ENCODE measurements at places on chromosomes 2 and 18. TPM values are rescaled to one million over a fixed set of nuclear protein-coding genes. Genes with fewer than 3 reads are reported as not detected.

The PSMA8 gene
- not detected for total RNA-seq

The KLHL30 gene
- not detected for total RNA-seq

The LNPK gene
- total RNA-seq, result 56.6 TPM

The GRB14 gene
- not detected for total RNA-seq

The COLEC11 gene
- not detected for total RNA-seq

The NTSR2 gene
- total RNA-seq, result not detected

The GLS gene
- total RNA-seq, result 128 TPM

DNA sequence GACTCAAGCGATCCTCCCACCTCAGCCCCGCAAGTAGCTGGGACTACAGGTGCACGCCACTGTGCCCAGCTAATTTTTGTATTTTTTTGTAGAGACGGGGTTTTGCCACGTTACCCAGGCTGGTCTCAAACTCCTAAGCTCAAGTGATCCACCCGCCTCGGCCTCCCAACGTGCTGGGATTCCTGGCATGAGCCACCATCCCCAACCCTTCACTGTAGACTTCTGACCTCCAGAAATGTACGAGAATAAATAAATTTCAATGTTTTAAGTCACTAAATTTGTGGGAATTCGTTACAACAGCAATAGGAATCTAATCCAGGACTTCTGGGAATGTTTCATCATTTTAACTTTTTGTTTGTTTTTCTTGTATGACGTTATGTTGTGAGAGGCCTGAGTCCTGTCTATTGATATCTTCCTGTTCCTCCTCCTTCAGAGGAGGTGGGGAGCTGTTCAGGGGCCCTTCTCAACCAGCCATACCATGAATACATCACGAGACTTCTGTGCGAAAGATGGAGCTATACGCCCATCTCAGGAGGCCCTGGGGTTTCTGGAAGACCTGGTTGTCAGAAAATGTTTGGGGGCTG is 40.0 kb downstream of the TEX44 start:
- no peak for DNase-seq

DNA sequence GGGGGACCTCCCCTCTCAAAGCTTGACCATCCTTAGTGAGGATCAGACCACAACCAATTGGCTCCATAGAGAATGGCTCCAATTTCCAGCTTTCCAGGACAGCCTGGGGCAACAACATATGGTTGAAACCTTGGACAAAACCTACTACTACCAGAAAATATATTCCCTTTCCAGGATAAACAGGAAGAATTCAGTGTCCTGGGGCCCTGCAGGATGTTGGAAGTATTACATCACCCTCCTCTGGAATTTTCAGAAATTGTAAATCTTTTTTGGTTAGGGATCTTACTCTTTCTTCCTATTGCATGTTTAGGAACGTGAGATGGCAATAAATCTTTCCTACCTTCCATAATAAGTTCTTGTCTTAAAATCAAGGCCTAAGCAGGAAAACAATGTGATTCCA is 158.9 kb upstream of the MEIS1 start:
- DNase-seq, result no peak

- no peak for DNase-seq
Observed at GRCh38 chr2:241834527-241835210, 24.0 kb downstream of the PDCD1 start.

GRCh38 chr2:170433448-170433847 is 255.5 kb downstream of the MYO3B start:
- no peak for DNase-seq

DNA sequence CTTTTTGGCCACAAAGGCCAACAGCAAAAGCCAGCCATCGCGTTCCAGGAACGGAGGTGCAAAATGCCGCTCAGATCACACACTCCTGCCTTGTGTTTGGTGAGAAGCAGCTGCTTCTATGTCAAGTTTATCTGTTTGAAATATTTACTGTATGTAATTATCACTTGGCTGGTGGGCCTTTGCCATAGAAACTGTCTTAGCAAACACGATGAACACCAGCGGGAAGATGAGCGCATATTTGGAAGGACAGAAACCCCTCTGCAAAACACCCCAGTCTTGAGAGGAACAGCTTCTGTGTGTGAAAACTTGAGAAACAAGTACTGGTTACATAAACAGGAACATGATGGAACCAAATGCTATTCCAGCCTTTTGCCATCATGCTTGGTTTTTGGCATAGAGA is 59.7 kb downstream of the SCG2 start:
- DNase-seq, result no peak

- DNase-seq, result peak; percentile 12
Observed at GRCh38 chr2:216139884-216140283, 30.7 kb downstream of the XRCC5 start.

GRCh38 chr2:43024515-43025011 is 201.8 kb downstream of the ZFP36L2 start:
- peak; percentile 60 for DNase-seq

- no peak for DNase-seq
Observed at GRCh38 chr2:144796164-144796563, 276.2 kb upstream of the ZEB2 start.

- DNase-seq, result no peak
Observed at GRCh38 chr2:1910592-1911246, 166.4 kb upstream of the PXDN start.

DNA sequence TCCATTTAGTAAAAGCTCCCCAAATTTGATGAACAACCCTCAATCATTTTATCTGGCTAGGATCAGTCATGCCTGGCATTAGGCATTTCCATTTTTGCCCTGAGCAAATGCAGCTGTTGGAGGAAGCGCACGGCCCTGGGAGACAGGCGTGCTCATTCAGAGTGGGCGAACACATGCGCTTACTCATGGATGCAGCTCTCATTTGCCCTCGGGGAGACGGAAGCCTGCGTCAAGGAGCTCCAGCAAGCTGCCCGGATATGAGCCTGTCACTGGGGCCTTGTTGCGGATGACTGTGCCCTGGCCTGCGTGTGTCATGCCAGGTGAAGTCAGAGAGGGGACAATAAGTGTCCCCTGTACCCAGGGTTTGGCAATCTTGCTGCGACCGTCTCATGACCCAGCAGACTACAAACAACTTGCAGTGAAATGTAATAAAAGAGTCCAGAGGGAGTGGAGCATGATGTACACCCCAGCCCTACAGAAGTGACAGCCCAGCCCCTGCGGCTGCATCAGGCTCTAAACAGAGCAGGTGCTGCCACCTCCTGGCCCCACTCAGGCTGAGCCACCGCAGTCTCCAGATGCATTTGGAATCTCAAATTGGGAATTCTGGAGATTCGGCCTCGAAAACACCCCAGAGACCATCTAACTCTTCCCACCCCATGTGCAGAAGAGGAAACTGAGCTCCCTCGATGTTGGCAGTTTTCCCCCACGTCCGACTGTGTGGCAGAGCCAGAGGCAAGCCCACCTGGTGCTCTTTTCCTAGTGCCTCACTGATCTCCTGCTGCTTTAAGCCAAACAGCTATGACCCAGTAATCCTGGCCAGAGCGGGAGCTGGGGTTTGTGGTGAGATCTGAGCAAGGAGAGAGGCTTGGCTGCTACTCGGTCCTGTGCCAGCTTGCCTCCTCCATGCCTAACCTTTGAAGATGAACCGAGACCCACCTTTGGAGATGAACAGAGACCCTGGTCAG is 105.0 kb upstream of the ALK start:
- DNase-seq, result peak; percentile 100

GRCh38 chr2:46144133-46144800 is 152.9 kb upstream of the EPAS1 start:
- no peak for DNase-seq

DNA sequence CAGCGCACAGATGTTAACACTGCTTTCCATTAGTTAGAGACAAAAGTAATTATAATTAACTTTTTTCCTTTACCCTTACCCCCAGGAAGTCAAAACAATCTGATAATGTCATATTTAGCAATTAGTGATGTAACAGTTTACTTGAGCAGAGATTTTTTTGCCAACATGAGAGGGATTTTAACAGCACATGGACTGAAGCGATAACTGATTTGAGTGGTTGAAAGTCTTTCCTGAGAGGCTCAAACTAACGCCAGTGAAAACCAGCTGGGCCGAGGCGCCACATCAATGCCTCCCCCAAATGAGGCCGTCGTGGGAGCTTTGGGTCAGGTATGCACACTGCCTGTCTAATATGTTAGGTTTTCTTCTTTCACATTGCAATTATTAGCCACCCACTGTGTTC is 469.9 kb upstream of the SMIM21 start:
- DNase-seq, result no peak

- DNase-seq, result no peak
Observed at GRCh38 chr18:7447318-7448028, 119.6 kb upstream of the PTPRM start.

- DNase-seq, result no peak
Observed at GRCh38 chr2:210315015-210315788, at the start of gene MYL1. TSS of gene MYL1 (minus strand) at chr2:210315174. CDS start at chr2:210315042, 132 bp downstream.

DNA sequence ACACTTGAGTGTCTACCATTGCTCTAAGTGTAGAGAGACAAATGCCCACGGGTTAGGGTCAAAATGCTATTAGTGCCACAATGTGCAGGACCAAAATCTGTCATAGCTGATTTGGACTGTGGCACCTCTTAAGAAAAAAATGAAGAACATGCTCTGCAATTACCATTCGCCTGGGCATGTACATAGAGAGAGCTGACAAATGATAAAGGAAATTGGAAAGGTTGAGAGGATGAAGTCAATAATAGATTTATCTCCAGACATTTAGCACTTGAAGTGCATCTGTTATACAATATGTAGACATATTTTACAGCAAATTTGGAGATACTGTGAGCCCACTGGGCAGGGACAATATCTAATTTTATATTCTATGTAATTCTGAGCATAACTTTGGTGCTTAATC is 804.4 kb downstream of the SATB2 start:
- no peak for DNase-seq

- DNase-seq, result peak; percentile 83
Observed at GRCh38 chr18:10099539-10100140, 185.8 kb downstream of the VAPA start.

GRCh38 chr2:189492451-189492850 is 51.2 kb downstream of the WDR75 start:
- no peak for DNase-seq

GRCh38 chr2:230512955-230513748 is 97.2 kb downstream of the SP100 start:
- no peak for DNase-seq

GRCh38 chr2:28607730-28608499 is 112.1 kb downstream of the PLB1 start:
- no peak for DNase-seq

- DNase-seq, result no peak
Observed at GRCh38 chr18:24910221-24910620, 441.7 kb downstream of the ZNF521 start.

Data from RPMI7951 (cell line).